ENCODE measurements at places on chromosomes 6 and 20.

- DNase-seq: no peak
These were observed 147.7 kb downstream of the SH3BGRL2 start for GRCh38 chr6:79778816-79779215.

DNA sequence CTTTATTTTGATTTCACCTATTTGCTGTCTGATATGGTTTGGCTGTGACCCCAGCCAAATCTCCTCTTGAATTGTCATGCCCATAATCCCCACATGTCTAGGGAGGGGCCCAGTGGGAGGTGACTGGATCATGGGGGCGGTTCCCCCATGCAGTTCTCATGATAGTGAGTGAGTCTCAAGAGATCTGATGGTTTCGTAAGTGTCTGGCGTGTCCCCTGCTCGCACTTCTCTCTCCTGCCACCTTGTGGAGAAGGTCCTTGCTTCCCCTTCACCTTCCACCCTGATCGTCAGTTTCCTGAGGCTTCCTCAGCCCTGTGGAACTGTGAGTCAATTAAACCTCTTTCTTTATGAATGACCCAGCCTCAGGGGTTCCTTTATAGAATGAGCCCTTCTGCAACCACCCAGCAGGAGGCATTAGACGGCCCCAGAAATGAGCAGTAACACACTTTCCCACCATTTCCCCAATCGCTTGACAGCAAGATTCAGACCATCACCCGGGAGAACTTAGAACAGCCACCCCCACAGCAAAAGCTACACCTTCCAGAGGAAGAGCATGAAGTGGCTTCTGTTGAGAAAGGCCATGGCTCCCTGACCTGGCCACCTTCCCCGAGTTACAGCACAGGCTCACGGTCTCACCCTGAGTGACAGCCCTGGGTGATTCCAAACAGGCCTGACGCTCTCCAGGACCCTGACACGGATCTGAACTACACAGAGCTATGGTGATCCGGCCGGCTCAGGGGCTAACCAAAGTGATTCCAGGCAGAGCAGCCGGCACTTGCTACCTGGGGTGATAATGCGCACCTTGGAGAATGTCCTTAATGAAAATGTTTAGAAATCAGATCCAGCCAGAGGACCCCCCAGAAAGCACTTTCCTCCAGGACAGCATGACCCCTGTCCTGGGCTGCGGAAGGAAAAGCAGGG is 131.2 kb upstream of the CDH4 start:
- DNase-seq: peak; percentile 90

GRCh38 chr20:40189621-40190020 is 499.4 kb downstream of the MAFB start:
- peak; percentile 1 for DNase-seq

DNA sequence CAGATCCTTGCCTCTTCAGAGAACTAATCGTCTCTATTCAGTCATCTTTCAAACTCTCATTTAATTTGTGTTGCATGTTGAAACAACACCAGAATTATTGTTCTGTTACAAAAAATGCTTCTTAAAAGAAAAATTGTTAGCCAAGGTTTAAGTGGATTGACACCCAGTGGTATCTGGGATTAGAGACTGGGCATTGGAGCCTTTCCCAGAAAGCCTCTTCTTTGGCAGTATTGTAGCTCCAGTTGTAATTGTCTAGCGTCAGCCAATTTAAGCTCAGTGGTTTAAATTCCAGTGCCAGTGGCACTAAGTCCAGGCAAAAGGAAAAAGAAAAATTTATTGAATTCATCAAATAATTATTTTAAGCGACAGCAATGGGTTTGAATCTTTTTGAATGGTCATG is 801 bp downstream of the CCDC28A start:
- DNase-seq: no peak

DNA sequence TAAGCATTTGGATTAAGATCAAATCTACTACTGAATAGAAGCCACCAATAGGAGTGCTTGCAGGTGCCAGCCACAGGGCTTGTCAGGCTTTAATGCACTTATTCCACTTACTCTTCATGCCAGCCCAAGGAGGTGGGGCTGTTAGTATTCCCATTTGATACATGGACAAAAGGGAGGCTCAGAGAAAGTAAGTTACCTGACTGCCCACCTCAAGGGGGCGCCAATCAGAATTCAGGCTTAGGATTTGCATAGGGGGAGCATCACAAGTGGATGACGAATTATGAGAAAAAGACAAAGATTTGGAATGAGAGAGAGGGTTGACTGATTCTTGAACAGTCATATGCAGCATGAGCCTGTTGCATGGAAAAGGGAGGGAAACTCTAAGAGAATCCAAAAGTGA is 188.4 kb upstream of the TSHZ2 start:
- DNase-seq: peak; percentile 4

GRCh38 chr20:62782893-62783278 is 13.4 kb upstream of the MRGBP start:
- DNase-seq: no peak

DNA sequence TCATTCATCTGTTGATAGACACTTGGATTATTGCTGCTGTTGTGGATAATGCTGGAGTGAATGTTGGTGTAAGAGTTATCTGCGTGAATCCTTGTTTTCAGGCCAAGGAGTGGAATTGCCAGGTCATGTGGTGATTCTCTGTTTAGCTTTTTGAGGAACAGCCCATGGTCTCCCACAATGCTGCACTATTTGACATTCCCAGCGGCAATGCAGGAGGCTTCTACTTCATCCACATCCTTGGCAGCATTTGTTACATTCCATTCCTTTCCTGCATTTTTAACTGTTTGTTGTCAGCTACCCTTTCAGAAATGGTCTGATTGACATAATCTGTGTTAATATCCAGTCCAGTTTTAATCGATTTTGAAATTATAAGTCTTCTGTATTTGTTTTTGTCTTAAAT is 51.7 kb upstream of the CLDN20 start:
- DNase-seq: no peak

GRCh38 chr6:2891768-2892170 is 11.3 kb downstream of the SERPINB9 start:
- no peak for DNase-seq

GRCh38 chr6:18171871-18172270 is 16.6 kb downstream of the KDM1B start:
- DNase-seq: no peak

DNA sequence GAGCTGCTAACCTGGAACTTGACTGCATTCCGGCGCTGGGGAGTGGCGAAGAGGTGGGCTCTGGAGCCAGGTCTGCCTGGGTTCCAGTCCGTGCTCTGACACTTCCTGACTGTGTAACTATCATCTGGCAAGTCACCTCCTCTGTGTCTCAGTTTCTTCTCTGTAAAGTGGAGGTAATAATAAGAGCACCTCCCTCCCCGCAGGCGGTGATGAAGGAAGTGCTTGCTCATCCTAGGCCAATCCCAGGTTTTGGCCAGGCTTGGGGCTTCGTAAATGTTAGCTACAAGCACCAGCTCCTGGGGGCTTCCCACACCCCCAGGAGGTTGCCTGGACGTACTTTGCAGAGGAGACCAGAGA is 32.8 kb downstream of the SNAI1 start:
- DNase-seq: no peak

DNA sequence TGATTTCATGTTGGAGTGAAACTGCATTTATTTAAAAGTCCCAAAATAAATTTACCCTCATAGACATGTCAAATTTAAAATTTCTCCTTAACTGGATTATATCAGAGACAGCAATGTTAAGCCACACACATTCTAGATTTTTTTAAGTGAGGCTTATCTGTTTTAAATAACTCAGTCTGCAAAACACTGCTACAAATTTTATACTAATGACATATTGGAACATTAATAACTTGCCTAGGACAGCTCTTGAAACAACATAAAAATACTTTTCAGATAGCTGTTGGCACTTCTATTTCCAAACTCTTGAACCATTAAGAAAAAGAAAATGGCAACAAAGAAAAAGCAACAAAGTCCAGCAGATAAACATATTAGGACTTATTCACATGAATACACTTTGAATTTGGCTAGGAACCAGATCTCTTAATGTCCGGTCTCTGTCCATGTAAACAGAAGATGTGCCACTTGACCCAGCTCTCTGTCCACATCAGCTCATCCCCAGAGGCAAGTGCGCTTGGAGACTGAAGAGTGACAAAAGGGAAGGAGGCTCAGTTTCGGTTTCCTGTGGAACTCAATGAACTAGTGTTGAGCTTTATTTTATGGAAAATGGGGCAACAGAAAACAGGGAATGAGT is 219.3 kb upstream of the THBS2 start:
- DNase-seq: no peak

DNA sequence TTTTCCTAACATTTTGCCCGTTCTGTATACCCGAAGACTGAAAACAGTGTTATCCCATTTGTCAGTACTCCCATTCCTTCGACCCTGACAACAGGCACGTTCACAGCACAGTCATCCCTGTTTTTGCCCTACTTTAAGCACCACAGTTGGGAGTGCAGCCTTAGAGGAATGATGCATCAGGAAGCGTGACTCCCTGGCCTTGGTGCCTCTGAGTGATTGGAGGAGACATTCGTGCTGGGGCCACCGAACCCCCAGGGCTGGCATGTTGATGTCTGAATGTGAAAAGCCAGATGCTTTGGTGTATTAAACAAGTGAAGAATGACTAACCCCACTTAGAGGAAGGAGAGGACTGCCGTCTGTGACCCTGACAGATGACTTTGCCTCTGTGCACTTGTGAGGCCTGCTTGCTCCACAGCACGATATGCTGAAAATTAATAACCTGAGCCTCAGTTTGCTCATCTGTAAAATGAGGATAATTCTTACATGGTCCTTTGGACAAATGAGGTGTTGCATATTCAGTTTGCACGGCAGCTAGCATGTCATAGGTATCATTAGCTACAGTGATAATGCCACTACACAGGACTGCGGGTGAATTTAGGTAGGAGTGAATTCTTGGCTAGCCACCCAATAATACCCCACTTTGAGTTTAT is 36.0 kb downstream of the STK35 start:
- DNase-seq: peak; percentile 96

DNA sequence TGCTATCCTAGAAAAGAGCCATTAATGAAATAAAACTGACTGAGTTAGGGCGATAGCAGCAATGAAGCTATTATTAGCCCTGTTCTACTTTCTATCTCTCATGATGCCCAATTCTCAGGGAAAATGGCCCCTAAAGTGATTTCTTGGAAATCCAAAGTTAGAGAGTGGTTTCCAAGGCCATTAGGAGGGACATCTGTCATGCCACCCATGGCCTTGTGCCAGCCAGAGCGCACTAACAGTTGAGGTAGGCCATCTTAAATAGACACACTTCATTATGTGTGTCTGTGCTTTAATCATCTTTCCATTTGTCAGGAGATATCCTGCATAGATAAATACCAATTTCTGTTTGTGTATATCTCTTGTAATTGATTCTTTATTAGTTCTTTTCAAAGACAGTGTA is 261.6 kb downstream of the NRN1 start:
- no peak for DNase-seq

- DNase-seq: no peak
These were observed 833.4 kb upstream of the MAP3K7 start for GRCh38 chr6:91420243-91420642.

- DNase-seq: no peak
These were observed 81.1 kb downstream of the LAMA4 start for GRCh38 chr6:112173221-112173804.

GRCh38 chr20:20265210-20265609 is 102.7 kb upstream of the INSM1 start:
- no peak for DNase-seq

DNA sequence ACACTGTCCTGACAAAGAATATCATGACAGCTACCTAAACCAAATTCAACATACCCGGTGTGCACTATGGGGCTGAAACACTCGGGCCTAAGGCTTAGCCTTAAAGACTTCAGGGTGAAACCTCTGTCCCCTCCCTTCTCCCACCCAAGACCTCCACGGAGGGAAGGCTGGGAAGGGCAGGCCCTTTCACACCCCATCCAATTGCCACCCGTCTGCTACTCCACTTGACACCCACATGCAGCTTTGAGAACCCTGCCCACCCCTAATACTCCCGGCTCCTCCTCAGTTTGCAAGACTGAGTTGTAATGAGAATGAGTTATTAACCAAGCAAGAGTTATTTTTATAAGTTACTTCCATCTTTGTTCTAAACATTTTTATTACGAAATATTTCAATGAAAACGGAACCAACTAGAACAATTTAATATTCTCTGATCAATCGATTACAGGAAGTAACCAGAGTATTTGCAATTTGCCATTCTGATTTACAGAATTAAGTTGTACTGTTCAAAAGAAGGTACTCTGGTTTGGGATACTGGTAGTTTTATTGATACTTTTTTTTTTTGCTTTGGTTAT is 3.7 kb downstream of the TAF4 start:
- no peak for DNase-seq

GRCh38 chr20:8901237-8902025 is 167.5 kb upstream of the PLCB4 start:
- no peak for DNase-seq

GRCh38 chr6:19869464-19869863 is 32.3 kb downstream of the ID4 start:
- DNase-seq: no peak

DNA sequence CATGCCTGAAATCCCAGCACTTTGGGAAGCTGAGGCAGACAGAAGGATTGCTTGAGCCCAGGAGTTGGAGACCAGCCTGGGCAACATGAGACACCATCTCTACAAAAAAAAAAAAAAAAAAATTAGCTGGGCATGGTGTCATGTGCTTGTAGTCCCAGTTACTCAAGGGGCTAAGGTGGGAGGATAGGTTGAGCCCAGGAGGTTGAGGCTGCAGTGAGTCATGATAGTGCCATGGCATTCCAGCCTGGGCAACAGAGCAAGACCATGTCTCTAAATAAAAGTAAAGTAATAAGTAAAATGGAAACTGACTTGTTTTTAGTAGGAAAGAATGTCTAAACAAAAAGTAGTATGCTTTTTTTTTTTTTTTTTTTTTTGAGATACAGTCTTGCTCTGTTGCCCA is 240.7 kb downstream of the ARID1B start:
- DNase-seq: peak; percentile 43

- no peak for DNase-seq
These were observed 26.1 kb downstream of the PTPN1 start for GRCh38 chr20:50536333-50536732.

GRCh38 chr6:28969129-28969528 is 36.0 kb downstream of the ZNF311 start:
- no peak for DNase-seq

- DNase-seq: peak; percentile 97
These were observed 180.6 kb upstream of the CCN2 start for GRCh38 chr6:132131758-132132157.

DNA sequence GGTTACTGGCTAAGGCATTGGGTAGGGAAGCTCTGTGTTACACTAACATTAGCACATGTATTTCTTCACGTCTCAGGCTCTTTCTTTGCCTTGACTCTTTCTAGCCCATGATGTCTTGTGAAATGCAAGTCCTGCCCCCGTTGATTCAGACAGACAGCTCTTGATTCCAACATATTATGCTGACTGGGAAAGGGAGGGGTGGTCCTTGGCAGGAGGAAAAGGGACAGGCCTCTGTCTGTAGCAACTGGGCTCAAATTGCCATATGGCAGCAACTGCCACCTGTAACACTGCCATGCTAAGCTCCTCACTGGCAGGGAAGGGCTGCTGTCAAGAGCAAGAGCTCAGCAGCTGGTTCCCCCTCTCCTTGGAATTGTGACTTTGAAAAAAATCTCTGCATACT is 5.7 kb upstream of the KCNK15 start:
- no peak for DNase-seq

- peak; percentile 91 for DNase-seq
These were observed 11.2 kb downstream of the TRIM31 start for GRCh38 chr6:30101444-30102413.
